ENCODE measurements at places on chromosomes 3 and 15.

DNA sequence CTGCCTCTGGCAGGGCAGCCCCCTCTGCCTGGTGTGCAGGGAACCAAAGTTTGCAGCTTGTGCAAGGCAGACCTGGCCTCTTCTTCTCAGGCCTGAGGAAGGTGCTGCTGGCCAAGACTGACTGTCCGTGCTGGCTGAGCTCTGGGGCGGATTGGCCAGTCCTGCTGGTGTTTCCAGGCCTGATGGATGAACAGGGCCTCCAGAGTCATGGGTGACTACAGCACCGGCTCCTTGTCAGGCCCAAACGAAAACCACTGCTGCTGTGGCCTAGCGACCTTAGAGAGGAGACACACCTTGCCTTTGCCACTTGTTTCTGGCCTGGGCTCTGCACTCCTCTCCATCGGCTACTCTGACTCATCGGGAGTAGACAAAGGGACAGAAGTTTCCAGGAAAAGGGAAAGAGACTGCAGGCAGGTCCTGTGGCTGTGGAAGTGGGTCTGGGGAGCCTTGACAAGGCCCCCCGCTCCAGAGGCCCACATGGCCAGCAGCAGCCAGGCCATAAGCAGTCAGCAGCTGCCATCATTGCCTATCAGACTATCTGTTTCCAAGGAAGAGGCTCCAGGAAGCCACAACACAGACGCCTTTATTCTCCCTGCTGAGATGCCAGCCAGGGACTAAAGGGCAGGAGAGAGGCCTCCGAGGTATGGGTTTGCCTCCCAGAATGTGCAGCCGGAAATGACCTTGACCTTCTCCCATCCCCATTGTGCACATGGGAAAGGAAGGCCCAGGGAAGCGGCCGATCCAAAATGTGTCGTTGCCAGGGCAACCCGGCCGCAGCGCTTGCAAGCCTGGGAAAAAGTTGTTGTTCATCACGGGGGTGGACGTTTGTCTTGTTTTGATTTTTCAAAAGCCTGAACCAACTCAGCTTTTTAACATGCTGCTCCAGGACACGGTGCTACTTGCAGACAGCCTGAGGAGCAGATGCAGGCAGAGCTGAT is 160.5 kb downstream of the CHSY1 start:
- no peak for DNase-seq

GRCh38 chr15:89400116-89400781 is 65.6 kb upstream of the POLG start:
- DNase-seq: no peak

DNA sequence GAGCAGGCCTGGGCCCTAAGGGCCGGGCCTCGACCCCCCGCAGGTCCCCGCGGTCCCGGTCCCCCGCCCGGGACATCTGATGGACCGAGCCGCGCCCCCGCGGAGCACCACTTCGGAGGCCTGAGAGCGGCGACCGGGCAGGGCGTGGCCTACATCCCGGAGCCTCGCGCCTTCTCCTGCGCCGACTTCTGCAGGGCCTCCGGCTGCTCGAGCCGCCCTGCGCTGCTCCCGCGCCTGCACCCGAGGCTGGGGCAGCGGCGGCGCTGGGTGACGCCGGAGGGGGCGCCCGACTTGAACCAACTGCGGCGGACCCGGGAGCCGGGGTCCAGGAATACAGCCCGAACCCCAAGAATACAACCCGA is 14.9 kb upstream of the GP9 start:
- peak; percentile 42 for DNase-seq

- no peak for DNase-seq
Measured at GRCh38 chr3:189488241-189488767, 142.9 kb upstream of the TP63 start.

- DNase-seq: peak; percentile 50
Measured at GRCh38 chr15:48177766-48178647, at the start of gene MYEF2. TSS of gene MYEF2 (minus strand) at chr15:48178295. CDS start at chr15:48178237, 58 bp downstream.

- DNase-seq: no peak
Measured at GRCh38 chr15:72058585-72058984, 59.4 kb downstream of the MYO9A start.

GRCh38 chr3:25372167-25372566 is 55.9 kb upstream of the RARB start:
- no peak for DNase-seq

GRCh38 chr3:19931180-19931692 is 2.8 kb downstream of the EFHB start:
- DNase-seq: no peak

- DNase-seq: peak; percentile 57
Measured at GRCh38 chr3:25594007-25594502, 70.7 kb downstream of the TOP2B start.

GRCh38 chr3:65617209-65617608 is 421.5 kb downstream of the MAGI1 start:
- no peak for DNase-seq

DNA sequence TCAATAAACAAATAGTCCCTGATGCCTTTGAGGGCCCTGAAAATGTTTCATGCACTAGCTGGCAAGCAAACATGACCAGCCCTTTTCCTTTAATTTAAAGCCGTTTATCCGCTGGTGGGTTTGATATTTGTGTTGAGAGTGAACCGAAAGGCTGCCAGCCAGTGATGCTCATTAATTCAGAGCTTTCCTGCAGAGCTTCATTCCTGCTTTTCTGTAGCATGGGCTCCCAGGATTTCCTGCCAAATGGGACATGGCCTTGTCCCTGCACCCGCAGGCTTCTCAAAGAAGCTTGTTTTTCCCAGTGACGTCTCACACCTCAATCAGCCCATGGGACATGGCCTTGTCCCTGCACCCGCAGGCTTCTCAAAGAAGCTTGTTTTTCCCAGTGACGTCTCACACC is 219.6 kb downstream of the MTHFS start:
- DNase-seq: no peak

GRCh38 chr3:157190380-157190872 is 30.5 kb upstream of the CCNL1 start:
- no peak for DNase-seq

DNA sequence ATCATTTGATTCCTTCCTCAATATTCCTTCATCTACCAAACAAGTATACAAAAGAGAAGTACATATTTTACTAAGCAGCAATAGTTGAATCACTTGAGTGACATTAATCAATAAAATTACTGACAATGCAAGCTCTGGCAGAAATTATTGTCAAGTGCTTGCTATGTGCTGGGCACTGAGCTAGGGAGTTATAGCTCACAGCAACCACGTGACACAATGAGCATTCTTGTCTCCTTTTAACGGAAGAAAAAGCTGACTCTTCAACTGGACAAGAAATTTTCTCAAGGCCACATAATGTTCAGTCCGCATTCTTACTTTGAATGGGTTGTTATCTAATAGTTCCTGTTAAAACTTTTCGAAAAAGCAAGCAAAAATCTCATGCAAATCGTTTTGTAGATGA is 500.1 kb downstream of the PYDC2 start:
- no peak for DNase-seq

- DNase-seq: no peak
Measured at GRCh38 chr3:14330508-14330907, 71.9 kb upstream of the SLC6A6 start.

GRCh38 chr3:54198556-54198955 is 76.2 kb downstream of the CACNA2D3 start:
- DNase-seq: no peak

GRCh38 chr3:133934996-133935842 is 39.5 kb upstream of the RAB6B start:
- DNase-seq: no peak

DNA sequence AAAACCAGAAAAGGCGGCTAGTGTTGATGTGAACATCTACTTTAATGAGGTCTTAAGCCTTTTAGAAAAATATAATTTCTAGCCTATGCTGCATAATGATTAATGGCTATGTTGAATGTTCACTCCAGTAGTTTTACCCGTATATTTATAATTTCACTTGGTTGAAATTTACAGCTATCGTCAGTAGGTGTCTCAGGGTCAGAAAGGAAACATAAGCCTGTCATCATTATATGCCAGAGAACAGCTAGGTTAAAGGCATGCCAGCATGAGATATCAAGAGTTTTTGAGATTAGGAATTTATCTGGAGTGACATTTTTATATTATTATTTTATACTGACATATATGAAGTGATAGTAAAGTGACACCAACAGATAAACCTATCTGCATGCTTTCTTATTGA is 904.1 kb downstream of the OTOL1 start:
- DNase-seq: no peak
